Hematopoietic multipotent progenitor cell treated with erythropoietin and hydrocortisone succinate and interleukin-3 and kit ligand, for 4 days (in vitro differentiated cells): ENCODE measurements at places on chromosomes 12 and 14.

DNA sequence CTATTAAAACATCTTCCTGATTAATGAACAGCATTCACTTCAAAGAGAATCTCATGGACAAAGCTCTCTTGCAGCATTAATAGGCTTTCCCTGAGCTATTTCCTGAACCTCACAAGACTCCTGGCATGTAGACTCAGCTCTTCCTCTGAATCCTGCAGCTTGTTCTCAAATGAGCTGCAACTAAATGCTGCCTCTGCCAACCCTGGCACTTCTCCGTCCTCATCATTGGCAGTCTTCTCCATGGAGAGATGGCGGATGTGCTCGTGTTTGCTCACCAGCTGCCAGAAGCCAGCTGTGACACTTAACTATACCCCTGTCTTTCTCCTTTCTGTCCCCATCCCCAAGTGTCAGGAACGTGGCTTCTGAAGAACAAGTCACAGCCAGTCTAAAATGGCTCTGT lies 232.1 kb downstream of the FOXN3 start:
- no peak for DNase-seq

GRCh38 chr14:100546051-100546443 lies 41.2 kb downstream of the BEGAIN start:
- no peak for DNase-seq

- no peak for DNase-seq
Measured at GRCh38 chr14:68401855-68402254, 391.0 kb downstream of the ZFP36L1 start.

DNA sequence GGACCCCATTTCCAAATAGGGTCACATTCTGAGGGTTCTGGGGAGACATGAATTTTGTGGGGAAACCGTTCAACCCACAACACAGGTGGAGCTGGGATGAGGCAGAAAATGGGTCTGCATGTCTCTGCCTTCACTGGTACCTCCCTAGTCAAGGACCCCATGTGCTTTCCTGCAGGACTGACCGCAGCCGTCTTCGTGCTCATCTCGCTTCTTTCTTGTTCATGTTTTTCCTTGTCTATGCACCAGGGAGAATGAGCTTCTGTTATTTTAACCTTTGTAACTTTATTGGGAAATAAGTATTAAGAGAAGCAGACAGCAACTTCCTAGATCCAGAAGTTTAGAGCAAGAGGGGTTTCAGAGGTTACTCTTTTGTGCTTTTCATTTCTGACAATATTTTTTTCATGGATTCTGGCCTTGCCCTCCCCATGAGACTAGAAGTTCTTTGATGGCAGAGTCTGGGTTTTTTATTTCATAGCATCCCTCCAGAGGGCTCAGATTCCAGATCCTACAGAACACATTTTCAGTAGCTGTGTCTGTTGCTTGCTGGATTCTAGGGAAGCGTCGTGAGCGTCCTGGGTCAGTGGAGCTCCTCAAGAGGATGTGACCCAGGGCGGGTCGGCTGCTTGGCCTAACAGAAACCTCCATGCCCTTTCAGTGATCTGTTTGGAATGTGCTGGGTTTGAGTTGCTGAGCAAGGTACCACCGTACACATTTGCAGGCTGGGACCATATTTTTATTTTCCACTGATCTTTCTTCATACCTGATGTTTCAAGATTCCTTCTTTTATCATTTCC lies 104.2 kb downstream of the ADGRD1 start:
- no peak for DNase-seq

GRCh38 chr12:132393245-132393795 lies 63.9 kb upstream of the GALNT9 start:
- DNase-seq: no peak
